ENCODE measurements at places on chromosomes 11 and 22.

GRCh38 chr11:299081-299891, at the start of gene IFITM5:
TSS of gene IFITM5 (minus strand) at chr11:299526. CDS start at chr11:299490, 36 bp downstream.
- no peak for DNase-seq

DNA sequence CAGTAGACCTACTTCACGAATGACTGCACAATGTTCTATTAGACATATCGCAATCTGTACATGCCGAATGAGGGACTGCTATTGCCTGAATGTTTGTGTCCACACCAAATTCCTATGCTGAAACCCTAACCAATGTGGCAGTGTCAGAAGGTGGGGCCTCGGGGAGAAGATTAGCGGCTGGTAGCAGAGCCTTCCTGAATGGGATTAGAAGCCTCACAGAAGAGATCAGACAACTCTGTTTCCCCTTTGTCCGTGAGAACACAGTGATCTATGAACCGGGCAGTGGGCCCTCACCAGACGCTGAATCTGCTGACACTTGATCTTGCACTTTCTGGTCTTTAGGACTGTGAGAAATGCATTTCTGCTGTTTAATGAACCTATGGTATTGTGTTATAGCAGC, 33.1 kb downstream of the LRFN4 start:
- DNase-seq, result no peak

GRCh38 chr11:123163621-123164020, 31.4 kb downstream of the CLMP start:
- DNase-seq, result no peak

- DNase-seq, result peak; percentile 69
Measured at GRCh38 chr11:118910309-118911112, 15.2 kb downstream of the BCL9L start.

- no peak for DNase-seq
Measured at GRCh38 chr22:20272174-20272573, 4.1 kb upstream of the RTN4R start.

DNA sequence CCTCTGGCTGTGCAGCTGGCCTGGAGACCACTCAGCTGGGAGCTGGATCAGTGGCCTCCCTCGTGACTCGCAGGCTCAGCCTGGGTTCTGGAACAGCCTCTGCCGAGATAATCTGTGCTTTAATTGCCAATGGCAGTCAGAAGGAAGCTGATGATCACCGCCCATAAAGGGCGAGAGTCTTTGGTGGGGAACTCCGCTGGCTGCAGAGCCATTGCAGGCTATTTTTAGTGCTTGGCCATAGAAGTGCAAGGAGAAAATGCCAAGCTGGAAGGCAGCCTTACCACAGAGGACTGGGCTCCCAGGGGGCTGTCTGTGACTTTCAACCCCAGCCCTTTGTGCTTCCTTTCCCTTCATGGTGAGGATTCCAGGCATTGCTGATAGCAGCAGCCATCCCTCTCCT, 62.2 kb upstream of the TENM4 start:
- no peak for DNase-seq

- no peak for DNase-seq
Measured at GRCh38 chr11:12717851-12718291, 43.6 kb downstream of the TEAD1 start.

DNA sequence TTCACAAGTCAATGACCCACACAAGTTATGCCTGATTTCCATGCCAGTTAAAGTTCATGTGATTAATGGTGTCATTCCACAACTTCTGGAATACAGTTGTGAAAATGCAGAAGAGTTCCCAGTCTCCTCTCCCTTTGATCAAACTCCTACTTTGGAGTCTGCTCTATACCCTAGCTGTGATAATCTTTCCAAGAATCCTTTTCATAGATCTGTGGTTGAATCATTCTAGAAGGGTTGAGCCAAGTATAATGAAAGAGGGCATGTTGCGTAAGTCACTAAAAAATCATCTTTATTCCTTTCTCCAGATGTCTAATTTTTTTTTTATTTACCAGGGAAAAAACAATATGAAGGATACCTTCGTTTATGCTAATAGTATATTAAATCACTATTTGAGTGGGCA, 89.7 kb upstream of the CARD18 start:
- no peak for DNase-seq

GRCh38 chr11:127070808-127071207, 70.2 kb upstream of the KIRREL3 start:
- DNase-seq, result no peak

DNA sequence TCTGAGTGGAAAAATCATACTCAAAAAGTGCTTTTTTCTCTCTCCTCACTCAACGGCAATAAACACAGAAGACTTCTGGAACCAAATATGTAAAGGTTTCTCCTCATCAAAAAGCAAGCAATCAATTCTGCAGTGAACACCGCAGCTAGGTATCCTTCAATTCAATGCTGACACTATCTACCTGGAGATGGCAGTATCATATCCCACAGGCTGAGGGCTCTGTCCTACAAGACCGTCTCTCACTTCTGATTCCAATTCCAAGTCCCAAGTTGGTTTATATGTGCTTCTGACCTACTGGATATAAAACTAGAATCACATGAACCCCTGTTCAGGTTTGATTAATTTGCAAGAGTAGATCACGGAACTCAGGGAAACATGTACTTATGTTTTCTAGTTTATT, 59.7 kb upstream of the LUZP2 start:
- DNase-seq, result no peak

- DNase-seq, result peak; percentile 57
Measured at GRCh38 chr22:49934891-49935557, 16.6 kb downstream of the CRELD2 start.

GRCh38 chr22:23113847-23114720, 27.7 kb downstream of the RSPH14 start:
- DNase-seq, result peak; percentile 97
